Activated CD4-positive, CD25-positive, alpha-beta regulatory T cell treated with anti-CD3 and anti-CD28 coated beads, Interleukin-2, amount 50 U/mL, for 72 hours (primary cell): ENCODE measurements at places on chromosomes 7 and 10.
A peak's percentile ranks its signal among the peaks of the same experiment; 100 is the strongest.

DNA sequence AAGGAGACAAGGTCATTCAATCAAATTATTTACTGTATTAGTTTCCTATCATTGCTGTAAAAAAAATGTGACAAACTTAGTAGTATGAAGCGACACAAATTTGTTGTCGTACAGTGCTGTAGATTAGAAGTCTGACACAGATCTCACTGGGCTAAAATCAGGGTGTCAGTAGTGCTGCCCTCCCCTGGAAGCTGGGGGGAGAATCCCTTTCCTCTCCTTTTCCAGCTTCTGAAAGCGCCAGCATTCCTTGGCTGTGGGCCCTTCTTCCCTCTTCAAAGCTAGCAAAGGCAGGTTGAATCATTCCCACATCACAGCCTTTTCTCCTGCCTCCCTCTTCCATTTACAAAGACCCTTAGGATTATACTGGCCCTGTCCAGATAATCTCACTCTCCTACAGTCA lies 28.0 kb downstream of the VPS41 start:
- DNase-seq, result no peak

- DNase-seq, result peak; percentile 61
These were observed 20.3 kb upstream of the IGF2BP3 start for GRCh38 chr7:23490357-23491135.

DNA sequence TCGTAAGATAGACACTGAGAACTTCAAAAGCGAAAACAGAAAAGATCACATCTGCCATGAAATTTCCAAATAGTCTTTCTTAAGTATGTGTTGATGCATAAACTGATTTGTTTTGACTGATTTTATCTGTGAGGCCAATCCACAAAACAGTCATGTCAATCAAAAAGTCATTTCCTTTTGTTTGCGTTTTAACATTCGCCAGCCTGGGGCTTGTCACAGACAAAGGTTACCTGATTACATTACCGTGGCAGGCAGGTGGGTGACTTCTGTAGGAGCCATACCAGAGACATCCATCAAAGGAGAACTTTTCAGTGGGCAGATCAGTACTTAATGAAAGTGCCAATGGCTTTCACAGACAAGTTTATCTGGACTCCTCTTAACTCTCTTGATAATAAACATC lies 45.5 kb upstream of the BET1 start:
- DNase-seq, result no peak

GRCh38 chr10:90199093-90199492 lies 497.7 kb downstream of the KIF20B start:
- DNase-seq, result no peak

DNA sequence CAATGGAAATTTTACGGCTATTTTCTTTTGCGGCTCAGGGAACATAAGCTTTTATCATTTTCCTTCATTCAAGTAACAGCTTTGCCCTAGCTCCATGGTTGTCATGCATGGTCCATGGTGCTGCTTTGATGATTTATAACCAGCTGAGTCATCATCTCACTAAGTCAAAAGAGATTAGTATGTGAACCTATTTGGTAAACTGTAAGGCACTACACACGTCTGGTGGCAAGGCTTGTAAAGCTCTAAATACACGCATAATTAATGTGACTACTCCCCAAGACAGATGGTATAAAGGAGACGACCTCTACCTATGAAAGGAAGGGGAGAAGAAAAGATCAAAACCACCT lies 340.2 kb downstream of the KCNMA1 start:
- no peak for DNase-seq

GRCh38 chr7:75892634-75893272 lies 13.9 kb downstream of the RHBDD2 start:
- no peak for DNase-seq

DNA sequence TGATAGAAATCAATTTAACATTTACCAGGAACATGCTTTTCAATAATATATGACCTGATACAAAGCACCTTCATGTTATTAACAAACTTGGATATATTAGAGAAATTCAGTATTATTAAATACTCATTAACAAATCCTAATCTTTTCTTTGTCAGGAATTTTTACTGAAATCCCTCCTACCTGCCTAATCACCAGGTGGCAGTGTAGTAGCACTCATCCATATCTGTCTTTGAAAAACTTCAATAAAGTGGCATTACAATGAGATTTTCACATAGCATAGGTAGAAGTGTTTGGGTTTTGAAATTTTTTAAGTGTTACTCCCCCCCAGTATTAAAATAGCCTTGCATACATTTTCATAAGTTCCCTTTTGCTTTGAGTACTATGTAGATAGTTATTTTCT lies 1246.6 kb upstream of the LRRN3 start:
- no peak for DNase-seq
